Stimulated activated CD4-positive, alpha-beta T cell treated with anti-CD3 and anti-CD28 coated beads, Interleukin-2, amount 100 ng/mL, for 48 hours (primary cell): ENCODE measurements at places on chromosomes 3 and 15.

DNA sequence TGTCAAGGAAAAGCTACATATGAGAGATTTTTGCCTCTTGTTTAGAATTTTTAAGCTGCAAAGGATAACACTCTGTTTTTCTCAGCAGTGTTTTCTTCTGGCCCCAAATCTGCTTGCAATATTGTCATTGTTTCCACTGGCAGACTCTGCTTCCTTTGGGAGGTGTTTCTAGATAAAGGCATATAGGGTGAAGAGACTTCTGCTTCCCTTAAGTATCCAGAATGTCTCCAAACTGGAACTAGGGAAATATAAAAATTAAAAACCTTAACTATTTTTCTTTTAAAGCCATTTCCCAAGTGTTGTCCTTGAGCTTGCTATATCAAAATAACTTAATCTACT lies 225.8 kb downstream of the CGGBP1 start:
- no peak for DNase-seq

GRCh38 chr3:155604126-155604525 lies 140.7 kb downstream of the PLCH1 start:
- no peak for DNase-seq

DNA sequence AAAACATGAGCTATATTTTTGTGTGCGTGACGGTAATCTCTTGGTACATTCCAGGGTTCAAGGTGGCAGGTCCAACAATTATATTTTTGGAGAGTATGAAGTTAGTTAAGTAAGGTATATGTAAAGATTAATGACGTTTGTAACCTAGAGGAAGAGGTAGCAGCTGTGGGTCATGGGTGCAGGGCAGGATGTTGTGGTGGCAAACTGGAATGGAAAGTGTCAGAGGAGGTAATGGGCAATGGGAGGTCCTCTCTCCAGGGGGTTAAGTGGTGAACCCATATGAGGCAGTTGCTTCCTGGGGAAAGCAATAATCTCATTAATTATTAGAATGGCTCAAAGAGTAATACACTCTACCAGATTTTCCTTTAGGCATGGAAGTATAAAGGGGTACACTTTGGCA lies 1.0 kb upstream of the CD200R1L start:
- DNase-seq: no peak

DNA sequence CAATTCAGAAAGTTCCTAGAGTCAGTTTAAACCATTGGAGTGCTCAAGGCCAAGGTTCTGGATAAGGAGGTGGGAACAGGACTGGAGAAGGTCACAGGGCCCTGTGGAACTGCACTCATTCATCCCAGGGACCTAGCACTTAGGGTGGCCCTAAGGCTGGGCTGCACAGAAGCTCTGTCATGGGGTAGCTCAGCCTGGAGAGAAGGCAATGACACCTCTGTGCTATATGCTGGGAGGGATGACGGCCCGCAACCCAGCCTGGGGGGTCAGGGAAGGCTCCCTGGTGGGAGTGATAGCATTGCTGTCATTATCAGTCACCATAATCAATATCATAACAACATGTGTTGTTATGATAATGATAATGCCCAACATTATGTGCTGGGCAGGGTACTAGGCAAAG lies 13.4 kb downstream of the RBP1 start:
- DNase-seq: no peak

DNA sequence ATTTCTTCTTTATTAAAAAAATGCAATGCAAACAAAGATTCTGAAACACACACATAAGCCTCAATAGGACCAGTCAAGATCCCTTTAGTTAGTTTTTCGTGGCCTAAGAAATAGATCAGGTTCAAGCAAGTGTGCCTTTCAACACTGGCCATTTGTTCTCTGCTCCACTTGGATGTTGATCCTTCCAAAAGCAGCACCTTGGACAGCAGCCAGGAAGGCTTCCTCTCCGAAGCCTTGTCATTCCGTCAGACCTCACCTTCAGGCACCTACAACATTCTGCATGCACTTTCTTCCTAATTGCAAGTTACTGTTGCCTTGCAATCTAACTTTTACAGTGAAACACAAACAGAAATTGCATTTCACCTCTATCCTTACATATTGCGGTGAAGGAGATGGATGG lies 155.9 kb upstream of the FEZF2 start:
- no peak for DNase-seq

- peak; percentile 85 for DNase-seq
Measured at GRCh38 chr15:78241017-78241416, 6.7 kb upstream of the ACSBG1 start.

GRCh38 chr3:53646723-53647122 lies 152.3 kb downstream of the CACNA1D start:
- DNase-seq: no peak

GRCh38 chr3:73855813-73856212 lies 231.1 kb upstream of the PDZRN3 start:
- no peak for DNase-seq

- no peak for DNase-seq
Measured at GRCh38 chr3:66416556-66417304, 84.1 kb downstream of the LRIG1 start.

GRCh38 chr15:91508633-91509032 lies 344.9 kb upstream of the SLCO3A1 start:
- DNase-seq: no peak

GRCh38 chr3:177615015-177615414 lies 417.7 kb upstream of the TBL1XR1 start:
- no peak for DNase-seq

DNA sequence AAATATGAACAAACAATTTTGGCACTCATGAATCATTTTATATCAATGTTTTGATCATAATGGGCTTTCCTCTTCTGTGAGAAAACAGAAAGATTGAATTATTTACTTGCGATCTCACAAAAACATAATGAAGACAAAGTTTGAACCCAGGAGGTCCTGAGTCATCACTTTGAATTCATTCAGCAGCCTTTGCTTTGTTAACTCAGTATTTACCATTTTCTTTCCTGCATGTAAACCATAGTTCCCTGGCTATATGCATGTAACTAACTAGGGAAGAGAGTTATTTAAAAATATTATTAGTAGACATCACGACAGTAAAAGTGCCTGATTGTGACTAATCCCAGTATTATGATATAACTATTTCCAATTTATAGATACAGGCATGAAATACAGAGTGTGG lies 1026.2 kb downstream of the PLOD2 start:
- no peak for DNase-seq

- no peak for DNase-seq
Measured at GRCh38 chr3:156160647-156161046, 40.3 kb downstream of the KCNAB1 start.

GRCh38 chr15:88658972-88659931 lies 20.4 kb downstream of the ISG20 start:
- no peak for DNase-seq

GRCh38 chr3:194225988-194226663 lies 90.2 kb downstream of the HES1 start:
- no peak for DNase-seq

- DNase-seq: no peak
Measured at GRCh38 chr15:44216958-44217357, 21.9 kb upstream of the FRMD5 start.

- DNase-seq: peak; percentile 13
Measured at GRCh38 chr15:42608110-42608531, 32.7 kb downstream of the STARD9 start.

DNA sequence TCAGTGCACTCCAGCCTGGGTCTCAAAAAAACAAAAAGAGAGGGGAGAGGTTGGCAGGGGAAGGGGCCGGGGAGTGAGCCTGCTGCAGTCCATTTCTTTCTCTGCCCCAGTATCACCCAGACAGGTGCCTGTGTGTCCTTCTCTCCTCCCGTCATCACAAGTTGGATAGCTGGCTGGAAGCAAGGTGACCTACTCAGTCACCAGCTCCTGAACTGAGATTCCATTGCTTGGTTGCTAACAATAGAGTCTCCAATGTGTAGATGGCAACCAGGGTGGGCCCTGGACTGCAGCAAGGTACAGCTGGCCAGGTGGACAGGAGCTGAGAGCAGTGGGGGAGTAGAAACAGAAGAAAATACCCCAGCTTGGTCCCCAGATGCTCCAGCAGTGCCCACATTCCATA lies 4.6 kb downstream of the LRRC2 start:
- DNase-seq: no peak

GRCh38 chr15:38231436-38231835 lies 21.2 kb upstream of the SPRED1 start:
- no peak for DNase-seq

DNA sequence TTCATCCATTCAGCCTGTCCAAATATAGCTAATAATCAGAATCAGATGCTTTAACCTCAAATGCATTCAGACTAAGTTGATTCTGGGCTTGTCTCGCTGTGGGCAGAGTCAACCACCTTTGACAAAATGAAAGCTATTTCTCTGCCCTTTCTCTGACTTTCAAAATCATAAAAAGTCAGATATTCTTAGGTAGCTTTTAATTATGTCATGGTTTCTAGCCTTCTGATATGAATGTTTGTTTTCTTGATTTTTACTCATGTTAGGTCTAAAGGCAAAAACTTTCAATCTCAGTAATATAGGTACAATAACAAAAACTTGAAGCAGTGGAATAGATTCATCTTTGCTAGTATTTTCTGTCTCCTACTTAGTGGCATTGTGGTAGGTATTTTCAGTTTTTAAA lies 25.3 kb upstream of the C15orf61 start:
- DNase-seq: no peak

DNA sequence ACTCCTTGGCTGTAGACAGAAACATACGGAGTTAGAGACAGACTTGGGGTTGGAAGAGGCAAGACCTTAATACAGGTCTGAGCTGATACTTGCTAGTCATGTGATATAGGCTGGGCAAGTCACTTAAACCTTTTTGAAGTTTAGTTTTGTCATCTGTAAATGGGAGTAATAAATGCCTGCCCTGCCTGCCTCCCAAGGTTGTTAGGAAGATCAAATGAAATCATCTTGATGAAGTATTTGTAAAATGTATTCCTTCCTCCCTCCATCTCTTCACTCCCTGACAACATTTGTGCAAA lies 2.9 kb downstream of the PXK start:
- DNase-seq: no peak

DNA sequence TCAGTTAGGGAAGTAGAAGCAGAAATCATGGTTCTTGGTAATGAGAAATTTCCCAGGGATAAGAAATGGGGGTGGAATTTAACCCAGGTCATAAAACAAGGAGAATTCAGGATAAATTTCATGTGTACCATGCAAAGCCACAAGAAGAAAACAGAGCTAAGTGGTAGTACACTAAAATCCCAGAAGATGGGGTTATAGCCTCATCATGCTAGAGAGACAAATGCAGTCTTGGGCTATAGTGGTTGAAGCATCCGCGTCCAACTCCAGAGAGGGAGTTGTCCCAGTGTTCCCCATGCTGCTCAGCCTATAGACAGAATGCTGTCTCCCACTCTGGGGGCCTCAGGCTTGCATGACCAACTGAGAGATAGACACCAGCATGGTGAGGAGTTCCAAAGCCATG lies 36.2 kb upstream of the CLRN1 start:
- DNase-seq: no peak

GRCh38 chr15:70299931-70300869 lies 202.5 kb upstream of the TLE3 start:
- DNase-seq: peak; percentile 37

DNA sequence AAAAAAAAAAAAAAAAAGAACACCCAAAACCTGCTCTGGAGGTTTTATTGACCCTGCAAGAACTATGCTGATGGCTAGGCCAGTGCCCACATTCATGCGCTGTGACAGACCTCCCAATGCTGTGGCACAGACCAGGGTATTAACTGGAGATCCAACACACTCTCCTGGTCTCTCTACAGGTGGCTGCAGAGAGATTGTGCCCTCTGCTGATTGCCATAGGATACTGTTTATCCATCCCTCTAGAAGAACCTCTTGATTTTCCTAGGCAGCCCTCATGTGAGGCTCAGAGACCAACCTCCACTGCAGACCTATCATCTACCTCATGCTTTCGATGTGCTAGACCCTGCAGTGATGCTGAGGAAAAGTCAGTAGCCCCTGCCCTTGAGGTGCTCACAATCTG lies 125.5 kb upstream of the TRIM42 start:
- no peak for DNase-seq

DNA sequence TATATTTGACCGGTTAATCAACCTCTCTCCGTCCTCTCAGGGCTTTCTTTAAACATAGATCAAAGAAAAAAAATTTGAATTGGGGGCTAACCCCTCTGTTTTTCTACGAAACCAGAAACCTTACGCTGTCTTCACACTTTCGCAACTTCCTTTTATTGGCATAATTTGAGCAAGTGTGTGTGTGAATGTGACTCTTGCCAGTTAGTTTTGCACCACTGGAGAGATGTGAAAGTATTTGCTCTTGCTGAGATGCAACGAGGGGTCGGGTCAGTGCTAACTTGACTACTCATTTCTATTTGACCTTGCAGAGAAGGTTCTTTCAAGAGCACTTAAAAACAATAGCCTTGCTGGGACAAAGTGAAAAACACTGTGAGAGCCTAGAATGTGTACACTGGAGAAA lies 81.2 kb downstream of the FAM43A start:
- no peak for DNase-seq

DNA sequence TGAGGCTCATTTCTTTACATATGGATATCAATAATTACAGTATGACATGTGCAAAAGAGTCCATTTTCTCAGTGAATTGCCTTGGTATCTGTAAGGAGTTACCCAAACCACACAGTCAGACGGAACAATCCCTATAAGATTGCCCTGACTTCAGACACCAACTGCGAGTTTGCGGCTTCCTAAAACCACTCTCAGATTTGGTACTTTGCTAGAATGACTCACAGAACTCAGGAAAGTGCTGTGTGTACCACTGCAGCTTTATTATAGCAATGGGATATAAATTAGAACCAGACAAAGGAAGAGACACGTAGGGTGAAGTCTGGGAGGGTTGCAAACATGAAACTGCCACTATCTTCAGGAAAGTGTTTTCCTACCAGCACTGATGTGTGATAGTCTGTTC lies 45.8 kb upstream of the ATP13A3 start:
- DNase-seq: no peak

- DNase-seq: no peak
Measured at GRCh38 chr3:195105841-195106417, 165.0 kb downstream of the XXYLT1 start.

DNA sequence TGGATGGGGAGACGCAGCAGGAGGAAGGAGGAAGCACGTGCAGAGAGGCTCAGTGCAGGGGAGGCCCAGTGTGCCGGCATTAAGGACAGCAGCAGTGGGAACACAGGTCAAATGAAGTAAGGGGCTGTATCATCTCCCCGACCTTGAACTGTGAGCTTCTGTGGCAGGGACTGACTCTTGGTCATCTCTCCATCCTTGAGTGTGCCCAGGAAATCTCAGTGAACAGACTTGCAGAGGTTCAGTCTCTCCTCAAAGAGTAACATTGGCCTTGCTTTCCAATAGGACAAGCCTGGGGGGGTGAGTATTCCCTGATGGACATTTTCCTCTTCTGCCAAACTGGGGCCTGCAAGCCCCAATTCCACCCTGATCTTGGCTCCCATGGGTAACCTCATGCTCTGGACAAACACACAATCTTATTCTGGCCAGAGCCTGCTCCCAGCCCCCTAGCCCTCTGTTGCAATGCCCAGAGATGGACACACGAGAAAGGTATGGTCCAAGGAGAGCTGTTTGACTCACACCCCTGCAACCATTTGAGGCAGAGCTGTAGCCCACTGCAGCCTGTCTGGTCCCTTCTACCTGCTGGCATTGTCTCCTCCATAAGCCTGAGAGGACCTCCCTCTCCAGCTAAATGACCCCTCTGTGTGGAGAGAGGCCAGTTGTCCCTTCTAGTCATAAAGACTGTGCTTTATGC lies 50.9 kb downstream of the TLE3 start:
- no peak for DNase-seq
